Stimulated activated naive CD4-positive, alpha-beta T cell treated with Interleukin-2 at 50 U/mL for 16 hours (primary cell): ENCODE measurements at places on chromosomes 1 and 21.

DNA sequence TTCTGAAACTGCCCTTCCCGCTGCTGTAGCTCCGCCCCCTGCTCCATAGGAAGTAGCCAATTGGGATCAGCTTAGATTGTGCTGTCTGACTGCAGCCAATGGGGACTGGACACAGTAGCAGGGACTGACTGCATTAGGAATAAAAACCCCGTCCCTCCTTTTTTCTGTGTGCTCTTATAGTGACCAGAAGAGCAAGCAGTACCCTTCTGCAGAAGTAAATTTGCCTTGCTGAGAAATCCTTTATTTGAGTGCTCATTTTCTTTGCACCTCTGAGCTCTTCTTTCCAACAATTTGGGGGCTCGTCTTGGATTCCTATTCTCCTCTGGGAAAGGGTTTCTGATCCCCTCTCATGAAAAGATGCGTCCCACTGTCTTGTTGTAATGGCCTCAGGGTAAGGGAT is 16.2 kb downstream of the OR2L13 start:
- DNase-seq: no peak

DNA sequence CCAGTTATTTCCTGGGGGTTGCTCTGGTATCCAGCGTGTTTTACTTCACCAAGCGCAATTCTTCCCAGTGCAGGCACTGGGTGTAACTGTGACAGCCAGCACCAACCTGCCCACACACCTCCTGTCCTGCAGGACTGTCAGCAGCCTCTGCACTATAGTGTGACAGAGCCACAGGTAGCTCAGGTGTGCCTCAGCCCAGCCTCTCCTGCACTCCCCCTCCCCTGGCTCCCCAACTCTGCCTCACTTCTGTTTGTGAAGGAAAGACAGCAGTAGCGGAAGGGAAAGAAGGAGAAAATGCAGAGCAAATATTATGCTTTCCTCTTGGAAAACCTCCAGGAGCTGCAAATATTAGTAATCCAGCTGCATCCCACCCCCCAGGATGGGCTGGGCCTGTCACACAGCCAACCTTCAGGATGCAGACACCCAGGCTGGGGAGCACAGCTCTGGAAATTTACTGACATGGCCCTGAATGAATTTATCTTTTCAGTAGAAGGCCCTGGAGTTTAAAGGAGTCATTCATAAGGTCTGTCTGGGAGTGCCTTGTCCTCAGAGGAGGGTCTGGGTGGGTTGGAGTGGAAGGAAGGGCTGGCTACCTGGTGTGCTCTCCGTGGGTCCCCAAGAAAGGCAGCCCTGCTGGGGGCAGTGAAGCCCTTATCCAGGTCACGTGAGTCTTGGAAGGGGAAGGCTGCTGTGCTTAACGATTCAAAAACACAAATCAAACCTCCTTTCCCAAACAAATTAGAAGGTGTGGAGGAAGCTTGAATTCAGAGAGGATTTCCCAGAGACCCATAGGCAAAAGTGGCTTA is 20.9 kb downstream of the CAPN2 start:
- no peak for DNase-seq

- no peak for DNase-seq
Measured at GRCh38 chr21:42544544-42544943, 30.9 kb downstream of the SLC37A1 start.

GRCh38 chr1:228372183-228373003 is 34.2 kb downstream of the TRIM11 start:
- DNase-seq: no peak

DNA sequence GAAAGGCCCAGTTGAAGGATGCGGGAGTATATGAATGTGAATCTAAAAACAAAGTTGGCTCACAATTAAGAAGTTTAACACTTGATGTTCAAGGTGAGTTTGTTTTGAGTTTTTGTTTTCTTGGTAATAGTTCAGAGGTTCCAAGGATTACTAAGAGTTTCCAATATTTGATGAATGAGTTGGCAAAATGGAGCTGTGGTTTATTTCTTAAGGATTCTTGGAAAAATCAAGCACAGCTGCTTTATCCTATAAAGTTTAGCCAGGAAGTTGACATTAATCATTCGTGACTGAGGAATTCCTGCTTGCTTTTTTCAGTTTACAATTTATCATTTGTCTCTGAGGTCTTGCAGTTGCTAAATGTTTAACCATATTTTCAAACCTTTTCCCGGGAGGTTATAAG is 15.1 kb downstream of the VCAM1 start:
- no peak for DNase-seq

DNA sequence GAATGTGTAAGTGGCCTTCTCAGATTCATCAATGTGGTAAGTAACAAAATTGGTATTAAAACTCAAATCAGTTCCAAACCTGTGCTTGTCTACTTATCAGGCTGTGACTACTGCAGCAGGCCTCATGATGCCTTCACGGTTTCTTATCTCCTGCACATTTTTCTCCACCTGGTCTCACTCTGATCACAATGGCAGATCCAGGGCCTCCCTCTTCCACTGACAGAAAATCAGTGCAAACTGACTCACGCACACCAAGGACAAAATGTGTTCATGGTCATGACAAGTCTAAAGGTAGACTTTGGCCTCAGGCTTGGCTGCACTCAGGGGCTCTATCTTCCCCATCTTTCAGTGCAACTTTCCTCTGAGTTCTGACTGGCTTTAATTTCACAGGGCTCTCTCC is 56.7 kb upstream of the ATP1A1 start:
- DNase-seq: no peak

GRCh38 chr1:205450448-205450847 is 5.4 kb downstream of the BLACAT1 start:
- no peak for DNase-seq

- no peak for DNase-seq
Measured at GRCh38 chr1:11158291-11158690, 30.9 kb upstream of the ANGPTL7 start.

GRCh38 chr1:59178339-59179187 is 118.3 kb upstream of the FGGY start:
- DNase-seq: no peak

DNA sequence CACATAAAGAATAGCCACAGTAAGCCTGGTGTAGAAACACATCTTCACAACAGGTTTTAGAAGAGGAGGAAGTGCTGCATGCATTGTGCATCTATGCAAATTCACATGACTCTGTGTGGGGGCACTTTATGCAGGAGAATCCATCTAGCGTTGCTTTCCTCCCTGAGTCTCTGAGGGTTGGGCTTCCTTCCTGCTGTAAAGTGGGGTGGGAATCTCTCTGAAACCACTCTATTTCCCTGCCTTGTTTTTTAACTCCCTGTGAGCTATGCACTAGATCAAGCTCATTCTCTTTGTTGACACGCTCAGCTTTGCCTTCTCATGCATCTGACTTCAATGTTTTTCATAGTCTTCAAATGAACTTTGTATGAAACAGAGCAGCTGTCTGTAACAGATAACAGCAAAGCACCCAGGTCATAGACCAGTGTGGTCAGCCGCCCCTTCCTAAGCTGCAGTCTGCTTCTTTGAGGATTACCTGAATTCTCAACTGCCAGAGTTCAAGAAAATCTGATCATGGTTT is 102.7 kb upstream of the DPH5 start:
- DNase-seq: no peak

DNA sequence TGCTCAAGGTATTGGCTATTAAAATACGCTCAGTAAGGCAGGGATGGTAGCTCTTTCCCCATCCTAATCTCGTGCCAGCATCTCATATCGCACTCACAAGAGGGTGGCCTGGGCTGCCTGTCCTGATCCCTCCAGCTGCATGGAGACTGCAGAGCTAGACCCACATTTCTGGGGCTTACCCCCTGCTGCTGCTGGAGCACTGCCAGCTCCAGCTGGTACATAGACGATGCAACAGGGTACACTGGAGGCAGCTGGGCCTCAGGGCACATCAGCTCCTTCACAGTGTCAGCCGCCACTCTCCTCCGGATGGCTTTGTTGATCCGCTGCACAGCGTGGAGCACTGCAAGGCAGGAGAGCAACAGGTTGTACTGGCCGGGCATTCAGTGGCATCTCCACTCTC is 16.0 kb downstream of the IQGAP3 start:
- no peak for DNase-seq

DNA sequence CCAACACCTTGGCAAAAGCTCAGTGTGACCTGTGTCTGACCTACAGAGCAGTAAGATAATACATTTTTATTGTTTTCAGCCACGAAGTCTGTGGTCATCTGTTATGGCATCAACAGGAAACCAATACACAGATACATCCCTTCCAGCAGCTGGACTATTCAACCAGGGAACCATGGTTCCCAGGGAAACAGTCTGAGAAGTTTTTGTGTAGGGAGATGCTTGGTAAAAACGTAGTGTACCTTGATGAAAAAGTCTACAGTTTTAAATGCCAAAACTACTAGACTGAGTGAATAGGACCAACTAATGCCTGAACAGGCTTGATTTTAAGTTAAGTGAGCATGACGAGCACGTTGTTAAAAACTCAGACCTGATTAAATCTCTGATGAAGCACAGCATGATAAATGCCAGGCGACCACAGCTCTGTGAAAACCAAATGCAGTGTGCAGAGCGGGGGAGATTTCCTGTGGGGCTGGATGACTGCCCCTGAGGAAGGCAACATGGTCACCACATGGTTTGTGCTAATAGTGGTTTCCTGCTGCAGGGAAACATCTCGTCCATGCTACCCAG is 228.9 kb downstream of the TNR start:
- no peak for DNase-seq

DNA sequence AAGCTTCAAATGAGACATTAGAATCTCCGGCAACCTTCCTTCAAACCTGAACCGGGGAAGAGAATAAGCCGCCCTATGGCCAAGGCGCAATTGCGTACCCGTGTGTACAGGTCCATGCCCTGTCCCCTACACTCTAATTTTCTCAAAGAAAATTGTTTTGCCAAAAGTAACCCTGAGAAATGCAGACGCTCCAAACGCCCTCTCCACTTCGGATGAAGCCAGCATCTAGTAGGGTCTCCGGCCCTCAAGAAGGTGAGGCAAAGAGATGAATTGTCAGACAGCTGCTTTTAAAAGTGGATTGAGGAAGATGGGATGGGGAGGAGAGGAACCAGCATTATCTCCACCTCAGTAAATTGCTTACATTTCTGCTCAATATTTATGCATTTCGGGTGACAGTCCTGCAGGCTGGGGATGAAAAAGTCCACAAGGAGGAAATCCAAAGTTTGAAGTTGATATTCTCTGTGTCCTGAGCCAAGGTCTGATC is 630 bp upstream of the LHX9 start:
- no peak for DNase-seq

DNA sequence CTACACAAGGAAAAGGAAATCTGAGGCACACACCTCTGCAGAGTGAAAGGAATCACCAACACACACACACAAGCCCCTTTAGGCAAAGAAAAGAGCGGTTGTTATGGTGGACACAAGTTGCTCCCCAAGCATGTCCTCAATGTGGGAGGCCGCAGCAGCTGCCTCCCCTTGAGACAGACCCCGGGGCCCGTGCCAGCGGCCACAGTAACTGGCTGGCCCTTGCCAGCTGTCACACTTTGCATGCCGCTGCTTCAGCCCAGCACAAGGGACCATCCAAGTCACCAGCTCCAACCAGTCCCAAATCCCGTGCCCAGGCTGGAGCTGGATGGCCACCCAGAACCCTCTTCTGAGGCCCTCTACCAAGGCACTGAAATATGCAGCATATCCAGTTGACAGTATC is 2.9 kb upstream of the OLIG1 start:
- DNase-seq: no peak

DNA sequence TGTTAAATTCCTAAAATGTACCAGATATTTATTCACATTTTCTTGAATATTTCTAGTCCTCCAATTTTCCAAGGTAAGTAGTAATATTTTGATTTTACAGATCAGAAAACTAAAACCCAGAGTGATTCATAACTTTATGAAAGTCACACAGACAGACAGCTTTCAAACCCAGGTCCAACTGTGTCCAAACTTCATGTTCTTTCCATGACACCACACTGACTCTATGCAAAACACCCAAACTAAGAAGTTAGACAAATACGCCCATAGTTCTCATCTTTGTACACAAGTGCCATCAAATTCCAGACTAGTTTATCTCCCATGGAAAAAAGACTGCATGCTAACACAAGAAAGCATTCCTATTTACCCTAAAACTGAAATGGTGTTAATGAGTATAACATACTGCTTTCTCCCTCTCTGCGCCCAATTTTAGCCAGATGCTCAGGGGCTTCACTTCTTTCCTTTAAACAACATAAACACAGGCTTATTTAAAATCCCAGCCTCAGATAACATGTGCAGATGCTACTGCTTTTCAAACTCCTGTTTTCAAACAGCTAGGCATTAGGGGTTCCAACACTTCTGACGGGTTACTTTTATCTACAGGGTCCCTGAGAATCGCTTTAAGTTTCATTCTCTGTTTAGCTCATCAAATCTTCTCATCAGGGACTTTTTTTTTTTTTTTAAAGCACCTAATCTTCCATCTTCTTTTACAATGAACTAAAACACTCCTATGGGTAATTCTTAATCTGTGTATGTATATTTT is 44.6 kb downstream of the WASF2 start:
- no peak for DNase-seq

DNA sequence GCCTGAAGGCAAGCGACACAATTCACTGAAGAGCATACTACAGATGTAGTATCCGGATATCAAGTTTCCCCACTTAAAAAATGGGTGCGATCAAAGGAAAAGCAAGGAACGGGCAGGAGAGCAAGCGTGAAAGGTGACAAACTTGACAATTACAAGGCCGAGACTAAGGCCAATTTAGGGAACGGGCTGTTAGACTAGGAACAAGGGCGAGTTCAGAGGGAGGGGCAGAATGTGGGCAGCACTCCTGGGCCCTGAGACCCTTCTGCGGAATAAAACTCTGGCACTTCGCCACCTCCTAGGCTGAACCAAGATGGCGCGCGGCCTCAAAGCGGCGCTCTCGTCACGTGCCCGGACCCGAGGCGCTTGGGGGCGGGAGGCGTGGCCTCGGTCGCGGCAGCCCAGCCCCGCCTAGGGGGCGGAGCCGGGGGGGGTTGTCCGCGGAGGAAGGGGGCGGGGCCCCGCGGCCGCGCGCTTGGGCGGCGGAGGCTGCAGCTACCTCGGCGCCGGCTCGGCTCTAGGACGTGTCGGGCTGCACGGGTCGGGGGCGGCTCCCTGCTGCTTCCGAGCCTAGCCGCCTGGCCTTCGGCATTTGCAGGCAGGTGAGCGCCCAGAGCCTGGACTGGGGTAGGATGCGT is at the start of gene PPFIA4:
PPFIA4 (plus strand) TSS at position 461 of the 635 bp plus-strand sequence. CDS start 12,518 bp downstream, outside the sequence.
- DNase-seq: peak; percentile 75
